ENCODE measurements at places on chromosomes 13 and 19.

- no peaks in the 10 kb centered on the region for H3K36me3 ChIP-seq
- no peak overlapping the region for H3K27ac ChIP-seq
- H3K4me3 ChIP-seq, result no peak overlapping the region
- H3K4me1 ChIP-seq, result peaks cover 17% of the 10 kb centered on the region
- H3K27me3 ChIP-seq, result peaks cover 6% of the 10 kb centered on the region
- DNase-seq, result no peak
Observed at GRCh38 chr13:44853641-44854040, 135.6 kb downstream of the NUFIP1 start.

DNA sequence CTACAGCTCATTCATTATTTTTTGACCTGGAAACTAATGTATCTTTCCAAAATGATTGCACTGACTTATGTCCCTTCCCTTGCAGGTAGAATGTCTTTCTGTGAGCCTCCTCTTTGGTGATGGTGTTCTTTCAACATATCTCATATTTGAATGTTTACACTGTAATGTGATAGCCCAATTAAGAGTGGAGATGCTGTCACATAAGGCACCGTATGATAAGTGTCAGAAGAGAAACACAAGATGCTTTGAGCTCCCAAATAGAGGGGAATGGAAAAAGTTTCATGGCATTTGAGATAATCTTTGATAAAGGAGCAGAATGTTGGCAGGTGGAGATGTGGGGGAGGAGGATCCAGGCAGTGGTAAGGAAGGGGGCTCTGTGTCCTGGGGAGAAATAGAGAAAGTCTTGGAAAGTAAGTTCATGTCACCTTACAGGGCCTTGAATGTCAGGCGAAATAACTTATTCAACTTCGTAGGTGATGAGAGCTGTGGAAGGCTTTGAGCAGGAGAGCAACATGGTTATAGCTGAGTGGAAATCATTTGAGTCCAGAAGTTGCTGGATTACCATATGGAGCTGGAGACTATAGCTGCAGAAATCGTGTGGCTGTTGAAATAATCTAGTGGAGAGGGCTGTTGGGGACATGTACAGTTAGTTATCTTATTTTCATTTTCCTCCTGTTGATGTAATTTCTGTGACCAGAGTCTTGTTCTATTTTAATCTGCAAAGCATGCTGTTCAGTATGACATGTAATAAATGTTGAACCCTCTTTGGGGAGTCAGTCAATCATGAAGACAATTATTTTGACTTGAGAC is 10.3 kb upstream of the RNF113B start:
- DNase-seq, result no peak
- no peak overlapping the region for H3K4me3 ChIP-seq
- no peaks in the 10 kb centered on the region for H3K36me3 ChIP-seq
- H3K27me3 ChIP-seq, result no peaks in the 10 kb centered on the region
- peak overlapping the region; percentile 37 for H3K27ac ChIP-seq
- H3K4me1 ChIP-seq, result peaks cover 33% of the 10 kb centered on the region

DNA sequence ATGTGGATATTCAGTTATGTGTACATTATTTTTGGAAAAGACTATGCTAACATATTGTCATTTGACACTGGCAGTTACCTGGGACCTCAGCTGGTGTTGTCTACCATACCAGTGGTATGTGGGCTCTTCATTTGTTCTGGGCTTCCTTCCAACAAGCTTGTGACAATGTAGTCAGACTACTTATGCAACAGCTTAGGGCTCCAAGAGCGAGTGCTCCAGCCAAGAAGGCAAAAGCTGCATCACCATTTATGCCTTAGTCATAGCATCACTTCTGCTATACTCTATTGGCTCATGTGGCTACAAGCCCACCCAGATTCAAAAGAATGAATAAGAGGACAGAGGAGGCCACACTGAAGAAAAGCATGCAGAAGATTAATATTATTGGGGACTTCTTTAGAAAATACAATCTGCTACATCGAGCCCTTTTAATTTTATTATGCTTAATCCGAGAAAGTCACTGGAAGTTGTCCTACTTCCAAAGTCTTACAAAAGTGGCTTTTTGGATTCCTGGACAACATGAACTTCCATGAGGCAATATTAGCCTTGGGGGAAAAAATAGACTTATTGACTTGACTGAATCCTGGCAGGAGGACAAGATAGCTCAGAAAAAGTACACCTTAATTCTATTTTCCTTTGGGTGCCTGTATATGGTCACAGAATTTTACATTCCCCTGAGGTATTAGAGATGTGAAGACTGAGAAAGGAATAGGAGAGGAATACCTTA is 529.4 kb upstream of the HTR2A start:
- H3K4me1 ChIP-seq, result peaks cover 7% of the 10 kb centered on the region
- H3K36me3 ChIP-seq, result peaks cover 3% of the 10 kb centered on the region
- no peaks in the 10 kb centered on the region for H3K27me3 ChIP-seq
- H3K4me3 ChIP-seq, result no peak overlapping the region
- H3K27ac ChIP-seq, result no peak overlapping the region

- no peaks in the 10 kb centered on the region for H3K4me1 ChIP-seq
- H3K4me3 ChIP-seq, result no peak overlapping the region
- DNase-seq, result no peak
Observed at GRCh38 chr13:75136151-75136550, 345.8 kb downstream of the TBC1D4 start.

- H3K4me3 ChIP-seq, result no peak overlapping the region
- no peaks in the 10 kb centered on the region for H3K4me1 ChIP-seq
- no peak overlapping the region for H3K27ac ChIP-seq
- no peaks in the 10 kb centered on the region for H3K27me3 ChIP-seq
Observed at GRCh38 chr13:102628559-102628958, 31.8 kb downstream of the TPP2 start.

GRCh38 chr19:15441317-15441716 is 8.4 kb downstream of the WIZ start:
- H3K27me3 ChIP-seq, result no peaks in the 10 kb centered on the region
- peaks cover 4% of the 10 kb centered on the region for H3K4me1 ChIP-seq
- no peaks in the 10 kb centered on the region for H3K36me3 ChIP-seq
- no peak overlapping the region for H3K27ac ChIP-seq
- DNase-seq, result no peak

- H3K27ac ChIP-seq, result no peak overlapping the region
- no peaks in the 10 kb centered on the region for H3K4me1 ChIP-seq
- DNase-seq, result no peak
- H3K4me3 ChIP-seq, result no peak overlapping the region
- no peaks in the 10 kb centered on the region for H3K27me3 ChIP-seq
Observed at GRCh38 chr13:76160961-76161925, 525.1 kb downstream of the LMO7 start.

DNA sequence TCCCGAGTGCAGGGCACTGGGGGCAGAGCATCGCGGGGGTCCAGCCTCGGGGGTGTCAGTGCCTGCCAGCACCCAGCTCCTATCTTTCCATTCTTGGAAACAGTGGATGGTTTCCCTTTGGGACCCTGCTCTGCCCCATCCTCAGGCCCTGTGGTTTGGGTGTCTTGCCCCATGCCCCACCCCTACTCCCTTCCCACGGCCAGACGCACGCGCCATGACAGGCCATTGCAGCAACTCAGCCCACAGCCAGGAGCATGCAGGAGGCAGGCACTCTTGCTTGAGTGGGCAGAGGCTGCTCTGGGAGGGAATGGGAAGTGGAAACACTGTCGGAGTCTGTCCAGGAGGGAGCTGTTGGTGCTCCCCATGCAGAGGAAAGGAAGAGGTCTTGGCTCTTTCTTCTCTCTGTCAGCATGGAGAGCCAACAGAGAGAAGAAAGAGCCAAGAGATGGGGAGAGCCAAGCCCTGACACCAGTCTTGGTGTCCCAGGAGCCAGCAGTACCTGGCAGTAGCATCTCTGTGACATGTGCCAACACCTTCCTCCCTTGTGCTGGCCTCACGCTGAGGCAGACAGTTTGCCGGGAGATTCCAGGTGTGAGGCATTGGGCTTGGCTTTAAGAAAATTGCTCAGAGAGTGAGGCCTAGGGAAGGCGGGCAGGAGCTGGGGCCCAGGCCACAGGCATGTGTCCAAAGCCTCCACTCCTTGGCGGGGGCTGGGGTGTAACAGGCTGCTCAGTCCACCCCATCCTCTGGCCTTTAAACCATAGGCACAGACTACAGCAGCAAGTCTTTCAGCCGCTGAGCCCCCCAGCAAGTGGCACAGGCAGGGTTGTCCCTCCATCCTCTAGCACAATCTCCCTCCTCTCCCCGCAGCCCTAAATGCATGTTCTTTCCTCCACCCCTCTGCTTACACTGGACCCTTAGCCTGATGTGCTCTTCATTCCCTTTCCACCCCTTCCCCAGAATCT is 86.7 kb upstream of the UQCRFS1 start:
- no peaks in the 10 kb centered on the region for H3K36me3 ChIP-seq
- H3K27me3 ChIP-seq, result peaks cover 56% of the 10 kb centered on the region
- no peak for DNase-seq
- no peaks in the 10 kb centered on the region for H3K4me1 ChIP-seq

- H3K27ac ChIP-seq, result no peak within 1 kb of the TSS
- peaks cover 66% of the 10 kb centered on the region for H3K27me3 ChIP-seq
- no peak within 1 kb of the TSS for H3K4me3 ChIP-seq
Observed at GRCh38 chr19:7701654-7702457, at the start of gene FCER2. FCER2 (minus strand) TSS chr19:7702131; CDS start chr19:7699760, 2,371 bp downstream.

- no peak overlapping the region for H3K27ac ChIP-seq
- DNase-seq, result no peak
- no peak overlapping the region for H3K4me3 ChIP-seq
- no peaks in the 10 kb centered on the region for H3K27me3 ChIP-seq
Observed at GRCh38 chr13:87089391-87089790, 581.8 kb upstream of the SLITRK5 start.

- H3K36me3 ChIP-seq, result no peaks in the 10 kb centered on the region
- no peak overlapping the region for H3K27ac ChIP-seq
- DNase-seq, result no peak
- H3K27me3 ChIP-seq, result no peaks in the 10 kb centered on the region
- H3K4me3 ChIP-seq, result no peak overlapping the region
- H3K4me1 ChIP-seq, result peaks cover 24% of the 10 kb centered on the region
Observed at GRCh38 chr13:40550130-40550529, 116.3 kb downstream of the FOXO1 start.

DNA sequence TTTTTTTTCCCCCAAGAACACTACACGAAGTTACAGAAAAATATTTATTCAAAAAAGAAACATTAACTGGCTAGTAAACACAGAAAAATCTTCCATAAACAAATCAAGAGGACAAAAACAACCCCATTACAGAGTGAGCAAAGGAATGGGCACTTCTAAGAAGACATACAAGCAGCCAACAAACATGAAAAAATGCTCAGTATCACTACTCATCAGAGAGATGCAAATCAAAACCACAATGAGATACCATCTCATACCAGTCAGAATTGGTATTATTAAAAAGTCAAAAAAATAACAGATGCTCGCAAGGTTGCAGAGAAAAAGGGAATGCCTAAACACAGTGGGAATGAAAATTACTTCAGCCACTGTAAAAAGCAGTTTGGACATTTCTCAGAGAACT is 131.7 kb downstream of the UGGT2 start:
- no peak for DNase-seq
- peak overlapping the region; percentile 21 for H3K27ac ChIP-seq
- no peak overlapping the region for H3K4me3 ChIP-seq
- H3K4me1 ChIP-seq, result no peaks in the 10 kb centered on the region

DNA sequence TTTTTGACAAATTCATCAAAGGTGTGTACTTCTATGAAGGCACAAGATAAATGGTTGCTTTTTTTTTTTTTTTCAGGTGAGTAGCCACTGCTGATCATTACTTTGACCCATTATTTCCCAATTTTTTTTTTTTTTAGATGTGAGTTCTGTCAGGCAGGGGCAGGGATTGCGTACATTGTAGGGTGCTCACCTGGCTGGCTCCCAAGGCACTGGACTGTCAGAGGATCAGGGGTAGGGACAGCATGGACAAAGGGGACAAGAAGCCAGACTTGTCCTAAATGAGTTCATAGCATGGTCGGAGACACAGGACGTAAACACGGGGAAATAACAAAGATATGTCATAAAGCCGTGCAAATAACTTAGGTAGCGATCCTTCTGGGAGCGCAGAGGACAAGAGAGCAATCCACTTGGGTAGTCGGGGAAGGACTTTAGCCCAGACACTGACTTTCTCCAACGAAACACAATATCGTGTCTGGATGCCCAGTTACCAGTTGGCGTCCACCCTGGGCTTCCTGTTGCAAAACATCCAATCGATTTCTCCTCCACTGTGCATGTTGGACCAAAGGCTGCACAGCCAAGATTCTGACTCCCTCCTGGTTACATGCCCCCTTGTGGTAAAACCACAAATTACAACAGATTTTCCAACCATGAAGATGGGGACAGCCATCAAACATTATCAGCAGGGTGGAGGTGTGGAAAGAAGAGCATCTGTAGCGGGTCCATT is 27.5 kb upstream of the KATNAL1 start:
- peak; percentile 43 for DNase-seq
- peaks cover 2% of the 10 kb centered on the region for H3K36me3 ChIP-seq
- H3K27ac ChIP-seq, result no peak overlapping the region
- H3K4me1 ChIP-seq, result peaks cover 15% of the 10 kb centered on the region
- H3K4me3 ChIP-seq, result no peak overlapping the region

- H3K4me3 ChIP-seq, result no peak overlapping the region
- DNase-seq, result no peak
- H3K4me1 ChIP-seq, result no peaks in the 10 kb centered on the region
- peaks cover 14% of the 10 kb centered on the region for H3K27me3 ChIP-seq
- no peaks in the 10 kb centered on the region for H3K36me3 ChIP-seq
- no peak overlapping the region for H3K27ac ChIP-seq
Observed at GRCh38 chr13:36418022-36418805, 14.1 kb upstream of the CCNA1 start.

DNA sequence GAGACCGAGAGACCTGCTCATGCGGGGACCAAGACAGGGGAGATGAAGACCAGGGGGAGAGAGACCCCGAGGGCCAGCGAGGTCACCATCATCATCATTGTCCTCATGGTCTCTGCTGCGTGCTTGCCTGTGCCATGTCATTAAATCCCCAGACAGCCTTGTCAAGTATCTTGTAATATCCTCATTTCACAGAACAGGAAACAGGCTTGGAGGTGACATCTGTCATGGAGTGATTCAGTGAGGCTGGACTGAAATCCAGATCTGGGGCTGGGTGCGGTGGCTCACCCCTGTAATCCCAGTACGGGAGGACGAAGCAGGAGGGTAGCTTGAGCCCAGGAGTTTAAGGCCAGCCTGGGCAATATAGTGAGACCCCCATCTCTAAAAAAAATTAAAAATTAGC is 5.9 kb upstream of the NANOS2 start:
- no peak for DNase-seq
- H3K4me3 ChIP-seq, result no peak overlapping the region
- H3K27me3 ChIP-seq, result peaks cover 6% of the 10 kb centered on the region
- no peaks in the 10 kb centered on the region for H3K36me3 ChIP-seq
- H3K27ac ChIP-seq, result no peak overlapping the region
- peaks cover 28% of the 10 kb centered on the region for H3K4me1 ChIP-seq

- no peak overlapping the region for H3K4me3 ChIP-seq
- no peak overlapping the region for H3K27ac ChIP-seq
- no peak for DNase-seq
- H3K4me1 ChIP-seq, result no peaks in the 10 kb centered on the region
- no peaks in the 10 kb centered on the region for H3K27me3 ChIP-seq
Observed at GRCh38 chr13:28220166-28220565, 81.8 kb downstream of the PAN3 start.

- H3K27ac ChIP-seq, result no peak overlapping the region
- no peaks in the 10 kb centered on the region for H3K27me3 ChIP-seq
- H3K36me3 ChIP-seq, result no peaks in the 10 kb centered on the region
- no peaks in the 10 kb centered on the region for H3K4me1 ChIP-seq
Observed at GRCh38 chr19:31527443-31527842, 178.2 kb upstream of the TSHZ3 start.

Measured in neural crest cell (in vitro differentiated cells).